Heart right ventricle (tissue), 16 donors: ENCODE measurements at places on chromosomes 1 and 21. TPM values are rescaled to one million over a fixed set of nuclear protein-coding genes. Genes with fewer than 3 reads are reported as not detected.

- DNase-seq: peak; percentile 9
Measured at GRCh38 chr1:22275626-22276395, 132.9 kb upstream of the WNT4 start.

- DNase-seq: no peak
Measured at GRCh38 chr1:78490861-78491450, at the start of gene PTGFR. PTGFR (plus strand) TSS chr1:78490974; CDS start chr1:78492744, 1,770 bp downstream.

DNA sequence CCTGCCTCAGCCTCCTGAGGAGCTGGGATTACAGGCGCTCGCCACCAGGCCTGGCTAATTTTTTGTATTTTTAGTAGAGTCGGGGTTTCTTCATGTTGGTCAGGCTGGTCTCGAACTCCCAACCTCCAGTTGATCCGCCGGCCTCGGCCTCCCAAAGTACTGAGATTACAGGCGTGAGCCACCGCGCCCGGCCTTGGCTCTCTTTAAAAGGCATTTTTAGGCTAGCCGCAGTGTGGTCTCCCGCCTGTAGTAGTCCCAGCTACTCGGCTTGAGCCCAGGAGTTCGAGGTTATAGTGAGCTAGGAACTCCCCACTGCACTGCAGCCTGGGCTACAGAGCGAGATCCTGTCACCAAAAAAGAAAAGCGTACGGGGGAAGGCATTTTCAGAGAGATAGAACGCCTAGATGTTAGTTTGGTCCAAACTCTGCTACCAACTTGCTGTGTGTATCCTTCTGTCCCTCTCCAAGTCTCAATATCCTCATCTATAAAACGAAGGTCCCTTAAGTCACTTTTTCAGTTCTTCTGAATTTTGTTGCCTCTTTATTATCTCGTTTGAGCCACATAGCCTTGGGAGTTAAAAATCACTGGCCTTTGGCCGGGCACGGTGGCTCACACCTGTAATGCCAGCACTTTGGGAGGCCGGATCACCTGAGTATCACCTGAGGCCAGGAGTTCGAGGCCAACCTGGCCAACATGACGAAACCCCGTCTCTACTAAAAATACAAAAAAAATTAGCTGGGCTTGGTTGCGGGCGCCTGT, 734 bp downstream of the MED18 start:
- no peak for DNase-seq

- DNase-seq: no peak
Measured at GRCh38 chr1:64650411-64650810, 94.5 kb upstream of the RAVER2 start.

DNA sequence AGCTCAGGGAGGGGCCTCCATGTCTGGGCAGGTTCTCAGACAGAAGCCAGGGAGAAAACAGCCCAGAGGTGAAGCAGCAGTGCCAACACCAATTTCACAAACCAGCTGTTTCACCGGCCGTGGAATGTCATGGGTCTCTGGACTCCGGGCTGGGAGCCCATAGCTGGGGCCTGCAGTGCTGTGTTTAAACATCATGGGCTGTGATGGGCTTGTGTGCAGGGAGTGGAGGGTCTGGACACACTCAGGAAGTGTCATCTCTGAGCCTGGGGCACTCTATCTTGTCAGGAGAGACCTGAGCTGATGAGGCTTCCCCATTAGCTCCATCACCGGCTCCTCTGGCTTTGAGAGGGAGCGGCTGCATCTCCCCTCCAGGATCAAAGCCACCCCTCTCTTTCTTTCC, 173.6 kb upstream of the IGSF21 start:
- DNase-seq: no peak

DNA sequence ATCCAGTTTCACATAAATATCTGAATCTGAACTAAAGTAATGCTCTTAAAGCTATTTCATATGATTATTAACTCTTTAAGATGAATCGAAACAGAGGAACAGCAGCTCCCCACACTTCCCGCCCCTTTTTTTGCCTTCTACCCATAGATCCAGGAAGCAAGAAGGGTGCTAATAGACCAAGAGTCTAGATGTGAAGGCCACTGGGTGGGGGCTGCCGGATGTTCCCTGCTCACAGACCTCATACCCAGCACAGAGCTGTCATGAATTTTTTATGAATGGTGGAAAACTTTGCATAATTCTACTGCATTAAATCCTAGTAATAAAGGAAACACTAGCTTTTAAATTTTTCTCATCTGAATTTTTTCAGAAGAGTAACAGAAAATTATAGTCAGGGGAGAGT, 283.9 kb upstream of the SGIP1 start:
- DNase-seq: no peak

GRCh38 chr1:54507033-54507870, 40.8 kb upstream of the ACOT11 start:
- no peak for DNase-seq

GRCh38 chr1:8435569-8436071, 117.7 kb downstream of the SLC45A1 start:
- no peak for DNase-seq

DNA sequence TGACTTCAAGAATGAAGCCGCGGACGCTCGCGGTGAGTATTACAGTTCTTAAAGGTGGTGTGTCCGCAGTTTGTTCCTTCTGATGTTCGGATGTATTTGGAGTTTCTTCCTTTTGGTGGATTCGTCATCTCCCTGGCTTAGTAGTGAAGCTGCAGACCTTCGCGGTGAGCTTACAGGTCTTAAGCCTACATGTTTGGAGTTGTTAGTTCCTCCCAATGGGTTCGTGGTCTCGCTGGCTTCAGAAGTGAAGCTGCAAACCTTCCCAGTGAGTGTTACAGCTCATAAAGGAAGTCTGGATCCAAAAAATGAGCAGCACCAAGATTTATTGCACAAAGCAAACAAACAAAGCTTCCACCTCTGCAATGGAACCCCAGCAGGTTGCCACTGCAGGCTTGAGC, 14.7 kb downstream of the LDLRAD1 start:
- no peak for DNase-seq

DNA sequence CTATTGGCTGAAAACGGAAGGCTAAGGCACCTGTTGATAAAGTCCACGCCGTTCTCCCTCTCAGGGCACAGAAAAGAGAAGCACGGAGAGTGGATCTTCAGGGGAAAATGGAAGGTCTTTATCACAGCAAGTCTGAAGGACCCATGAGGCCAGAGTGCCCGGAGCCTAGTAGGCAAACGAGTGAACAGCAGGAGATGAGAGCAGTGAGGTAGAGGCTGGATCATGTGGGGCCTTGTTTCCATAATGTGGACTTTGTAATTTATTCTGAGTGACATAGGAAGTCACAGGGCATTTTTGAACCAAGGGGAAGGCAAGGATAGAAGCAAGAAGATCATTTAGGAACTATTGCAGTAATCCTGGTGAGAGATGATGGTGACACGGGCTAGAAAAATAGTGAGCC, 287.2 kb upstream of the NRIP1 start:
- DNase-seq: no peak

DNA sequence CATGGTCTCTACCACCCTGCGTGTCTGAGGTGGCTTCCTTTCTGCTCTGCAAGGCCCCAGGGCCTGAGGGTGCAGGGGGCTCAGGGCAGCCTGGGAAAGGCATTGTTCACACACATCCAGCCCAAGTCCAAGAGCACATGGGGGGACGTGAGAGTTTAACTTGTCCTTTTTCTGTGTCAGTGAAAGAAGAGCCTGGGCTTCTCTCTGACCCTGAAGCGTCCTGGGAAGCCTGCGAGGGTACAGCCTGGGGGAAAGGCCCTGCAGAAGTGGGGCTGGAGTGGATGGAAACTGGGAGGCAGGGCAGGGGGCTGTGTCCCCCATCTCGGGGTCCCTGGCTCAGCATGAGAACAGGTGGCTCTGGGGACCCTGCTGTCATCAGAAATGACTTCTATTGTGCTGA, 181.6 kb downstream of the PRDM16 start:
- DNase-seq: no peak

- no peak for DNase-seq
Measured at GRCh38 chr1:25544819-25545218, 1.4 kb downstream of the LDLRAP1 start.

DNA sequence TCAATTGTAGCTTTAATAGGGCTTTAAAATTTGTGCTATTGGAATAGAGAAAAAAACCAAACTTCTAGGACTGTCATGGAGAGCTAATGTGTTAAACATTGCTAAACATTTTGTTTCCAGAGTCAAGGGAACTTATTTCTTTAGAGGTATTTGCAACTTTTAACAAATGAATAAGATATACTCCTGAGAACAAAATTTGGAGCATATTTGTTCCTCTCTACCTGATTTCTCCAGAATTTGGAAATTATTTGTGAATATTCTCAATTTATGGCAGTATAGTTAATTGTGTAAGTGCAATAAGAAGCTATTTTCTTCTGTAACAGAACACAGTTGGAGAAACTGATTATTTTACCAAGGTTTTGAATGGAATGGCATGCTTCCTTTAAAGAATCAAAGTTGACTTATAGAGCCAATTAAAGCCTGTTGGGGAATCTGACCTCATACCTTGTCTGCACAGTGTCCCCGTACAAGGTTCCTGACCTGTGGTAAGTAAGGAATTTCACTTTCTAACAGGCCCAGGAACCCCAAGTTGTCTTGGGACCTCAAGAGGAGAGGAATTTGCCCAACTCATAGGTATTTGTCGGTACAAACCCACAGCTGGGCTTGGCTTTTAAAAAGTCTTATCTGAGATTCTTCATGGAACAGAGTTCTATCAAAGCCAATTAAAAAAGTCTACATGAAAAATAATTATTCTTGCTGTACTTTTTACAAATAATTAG, 72.6 kb upstream of the CSF1 start:
- DNase-seq: no peak

- no peak for DNase-seq
Measured at GRCh38 chr1:160911441-160911840, 26.5 kb upstream of the ITLN1 start.

GRCh38 chr1:169141356-169141755, 34.9 kb downstream of the ATP1B1 start:
- no peak for DNase-seq

GRCh38 chr1:66833112-66833511, 32.0 kb upstream of the INSL5 start:
- DNase-seq: no peak

- DNase-seq: no peak
Measured at GRCh38 chr21:38388647-38389353, 109.5 kb downstream of the ERG start.

DNA sequence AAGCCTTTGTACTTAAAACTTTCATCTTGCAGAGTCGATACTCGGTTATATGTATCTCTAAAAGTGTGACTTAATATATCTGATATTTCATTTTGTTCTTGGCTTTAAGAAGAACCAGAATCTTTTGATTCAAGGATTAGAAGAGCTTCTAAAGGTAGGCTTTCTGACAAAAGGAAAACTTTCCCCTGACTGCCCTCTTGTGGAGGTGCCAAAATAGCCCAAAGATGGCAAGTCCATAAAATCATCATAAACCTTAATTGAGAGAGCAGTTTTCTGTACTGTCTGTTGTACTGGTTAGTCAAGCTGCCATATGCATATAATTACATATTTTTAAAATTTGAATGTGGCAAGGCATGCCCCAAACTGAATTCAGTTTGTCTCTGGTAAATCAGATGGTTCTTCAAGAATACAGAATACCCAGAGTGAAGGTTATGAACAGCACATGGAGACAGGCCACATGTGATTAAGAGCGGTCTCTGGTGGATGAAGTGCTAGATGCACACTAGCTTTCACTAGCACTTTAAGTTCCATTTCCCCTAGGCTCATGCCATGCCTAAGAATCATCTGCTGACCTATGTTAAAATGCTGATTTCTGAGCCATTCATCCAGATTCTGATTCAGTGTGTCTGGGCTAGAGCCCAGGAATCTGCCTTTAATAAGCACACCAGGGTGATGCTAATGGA, 27.7 kb upstream of the ELAVL4 start:
- DNase-seq: no peak

- DNase-seq: no peak
Measured at GRCh38 chr21:18840239-18840638, 436.7 kb upstream of the TMPRSS15 start.

GRCh38 chr1:178506177-178506576, 6.7 kb upstream of the TEX35 start:
- no peak for DNase-seq

- no peak for DNase-seq
Measured at GRCh38 chr1:36465731-36466369, 1.7 kb upstream of the MRPS15 start.

GRCh38 chr1:203112475-203112874, 15.1 kb upstream of the ADORA1 start:
- no peak for DNase-seq

DNA sequence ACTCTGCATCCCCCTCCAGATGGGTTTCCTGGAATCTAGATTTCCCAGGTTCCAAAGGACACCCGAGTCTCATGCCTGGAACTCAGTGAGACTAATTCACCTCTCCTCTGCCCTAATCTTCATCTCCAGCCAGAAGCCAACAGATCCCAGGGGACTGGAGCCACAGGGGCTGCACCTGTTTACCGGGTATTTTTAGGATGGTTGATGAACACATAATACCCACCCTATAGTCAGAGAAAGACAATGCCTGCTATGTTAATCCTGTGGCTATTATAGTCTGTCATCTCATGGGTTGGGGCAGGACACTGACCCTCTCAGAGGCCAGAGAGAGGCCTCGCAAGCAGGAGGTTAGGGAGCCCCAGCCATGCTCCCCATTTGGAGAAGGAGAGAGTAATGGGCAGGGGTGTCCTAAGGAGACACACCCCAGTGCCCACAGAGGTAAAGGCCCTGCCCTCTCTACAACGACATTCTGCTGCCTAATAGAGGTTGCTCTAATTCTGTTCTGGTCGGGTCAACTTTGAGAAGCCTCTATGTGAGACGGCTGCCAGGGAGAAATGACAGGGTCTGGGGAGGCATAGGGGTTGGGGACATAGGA, 1.0 kb upstream of the TNNI1 start:
- no peak for DNase-seq

DNA sequence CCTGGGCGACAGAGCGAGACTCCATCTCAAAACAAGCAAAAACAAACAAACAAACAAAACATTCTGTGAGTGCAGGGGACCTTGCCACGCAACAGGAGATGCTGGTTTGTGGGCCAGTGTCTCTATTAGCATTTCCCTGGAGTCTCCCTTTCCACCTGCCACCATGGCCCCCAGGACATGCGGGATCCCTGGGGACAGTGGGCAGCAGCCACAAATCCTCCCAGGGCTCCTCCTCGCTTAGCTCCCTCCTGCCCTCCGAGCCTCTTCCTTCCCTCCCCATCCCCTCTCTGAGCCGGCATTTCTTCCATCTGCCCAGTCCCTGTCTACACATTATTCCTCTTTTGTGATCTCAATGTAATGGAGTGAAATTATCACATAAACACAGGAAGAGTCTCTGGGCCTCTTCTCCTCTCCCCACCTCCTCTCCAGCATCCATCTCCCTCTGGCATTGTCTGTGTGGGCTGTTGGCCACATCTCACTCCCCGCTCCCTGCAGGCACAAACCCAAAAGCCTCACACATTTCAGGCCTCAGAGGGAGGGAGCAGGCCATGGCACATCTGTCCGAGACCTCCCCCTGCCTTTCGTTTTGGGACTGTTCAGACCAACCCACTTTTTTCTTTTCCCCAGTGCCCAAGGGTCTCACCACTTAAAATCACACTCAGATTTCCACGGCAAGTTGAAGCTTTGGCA, 144.3 kb downstream of the MIS18A start:
- no peak for DNase-seq

- DNase-seq: no peak
Measured at GRCh38 chr21:28308516-28308915, 684.2 kb downstream of the LTN1 start.

GRCh38 chr1:244456586-244456985, 4.5 kb upstream of the CATSPERE start:
- no peak for DNase-seq

ZBTB48 gene
- polyA plus RNA-seq: 18.3 TPM

TMEM54 gene
- 8.4 TPM for polyA plus RNA-seq

NME7 gene
- 5.5 TPM for polyA plus RNA-seq

CCNL2 gene
- polyA plus RNA-seq: 57.3 TPM

C4BPB gene
- 0.06 TPM for polyA plus RNA-seq

ZFP69 gene
- 2.6 TPM for polyA plus RNA-seq

CYP4X1 gene
- 2.1 TPM for polyA plus RNA-seq

WNT9A gene
- 0.80 TPM for polyA plus RNA-seq

TMPRSS2 gene
- 0.03 TPM for polyA plus RNA-seq
